ENCODE measurements at places on chromosomes 7 and 10. TPM values are rescaled to one million over a fixed set of nuclear protein-coding genes. Genes with fewer than 3 reads are reported as not detected.

DNA sequence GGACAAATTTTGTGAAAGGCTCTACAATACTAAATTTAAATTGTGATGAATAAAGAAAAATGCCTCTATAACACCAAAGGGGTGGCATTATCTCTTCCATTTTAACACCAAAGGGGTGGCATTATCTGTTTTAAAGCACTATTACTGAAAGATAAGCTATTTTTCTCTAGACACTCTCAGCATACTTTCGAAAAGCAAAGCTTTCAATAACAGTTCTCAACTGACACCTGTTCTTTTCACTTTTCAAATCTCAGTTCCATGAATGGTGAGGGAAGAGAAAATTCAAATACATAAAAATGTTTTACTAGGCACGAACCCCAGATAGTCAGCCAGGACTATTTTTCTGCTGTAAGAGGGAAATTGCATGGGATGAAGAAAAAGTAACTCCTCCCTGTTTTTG lies 103.8 kb downstream of the CPEB3 start:
- no peak overlapping the region for H3K4me3 ChIP-seq
- no peaks in the 10 kb centered on the region for H3K27me3 ChIP-seq
- H3K27ac ChIP-seq, result no peak overlapping the region
- DNase-seq, result no peak
- no peaks in the 10 kb centered on the region for H3K36me3 ChIP-seq
- H3K4me1 ChIP-seq, result no peaks in the 10 kb centered on the region

GRCh38 chr7:155574556-155575290 lies 28.4 kb upstream of the CNPY1 start:
- peaks cover 2% of the 10 kb centered on the region for H3K4me1 ChIP-seq
- H3K36me3 ChIP-seq, result no peaks in the 10 kb centered on the region
- H3K27ac ChIP-seq, result no peak overlapping the region
- no peaks in the 10 kb centered on the region for H3K27me3 ChIP-seq
- H3K4me3 ChIP-seq, result no peak overlapping the region
- no peak for DNase-seq

- H3K27me3 ChIP-seq, result peaks cover 7% of the 10 kb centered on the region
- no peak overlapping the region for H3K27ac ChIP-seq
- no peak for DNase-seq
- H3K36me3 ChIP-seq, result no peaks in the 10 kb centered on the region
- H3K4me1 ChIP-seq, result no peaks in the 10 kb centered on the region
- H3K4me3 ChIP-seq, result no peak overlapping the region
These were observed 5.2 kb downstream of the SEMA3E start for GRCh38 chr7:83643739-83644138.

DNA sequence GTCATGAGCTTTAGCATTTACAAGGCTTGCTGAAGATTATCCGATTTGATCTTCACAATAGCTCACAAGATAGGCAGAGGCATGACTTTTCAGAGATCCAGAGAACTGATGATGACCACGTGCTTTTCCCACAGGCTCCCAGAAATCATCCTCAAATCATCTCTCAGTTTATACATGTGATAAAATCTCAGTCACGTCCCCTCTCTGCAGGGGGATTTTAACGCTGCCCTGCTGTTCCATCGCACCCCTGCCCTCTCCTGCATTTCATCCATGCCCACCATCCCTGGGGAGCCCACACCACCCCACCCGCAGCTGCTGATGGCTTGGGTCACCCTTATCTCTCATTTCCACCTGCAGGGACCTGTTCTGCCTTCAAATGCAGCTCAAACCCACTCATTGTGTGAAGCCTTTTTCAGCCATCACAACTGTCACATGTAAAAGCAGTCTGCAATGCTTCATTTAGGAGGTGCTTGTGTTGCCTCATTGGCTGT lies 141.8 kb downstream of the DIP2C start:
- peaks cover 16% of the 10 kb centered on the region for H3K27me3 ChIP-seq
- no peak overlapping the region for H3K27ac ChIP-seq
- H3K4me1 ChIP-seq, result no peaks in the 10 kb centered on the region
- H3K4me3 ChIP-seq, result no peak overlapping the region
- no peaks in the 10 kb centered on the region for H3K36me3 ChIP-seq

The ZNF518A gene
- total RNA-seq, result 16.5 TPM

GRCh38 chr10:116472891-116473290 lies 45.2 kb downstream of the PNLIPRP3 start:
- H3K4me1 ChIP-seq, result no peaks in the 10 kb centered on the region
- no peak overlapping the region for H3K27ac ChIP-seq
- H3K36me3 ChIP-seq, result no peaks in the 10 kb centered on the region
- DNase-seq, result no peak
- no peak overlapping the region for H3K4me3 ChIP-seq
